ENCODE measurements at places on chromosomes 12 and 14. TPM values are rescaled to one million over a fixed set of nuclear protein-coding genes. Genes with fewer than 3 reads are reported as not detected.

DNA sequence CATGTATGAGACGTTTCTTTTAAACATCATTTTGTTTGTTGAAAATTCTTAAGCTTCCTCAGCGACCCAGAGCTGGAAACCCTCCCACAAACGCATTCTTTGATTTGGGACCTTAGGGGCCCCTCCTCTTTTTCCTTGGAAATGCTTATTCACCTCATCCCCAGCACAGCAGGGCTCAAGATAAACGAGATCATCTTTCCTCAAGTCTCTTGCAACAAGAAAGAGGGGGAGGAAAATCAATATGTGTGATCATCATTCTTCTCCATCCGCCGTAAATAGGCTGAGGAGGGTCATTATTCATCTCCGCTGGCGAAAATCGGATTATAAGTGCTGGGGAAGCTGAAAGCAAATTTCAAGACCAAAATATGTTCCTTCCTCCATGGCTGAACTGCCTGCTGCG is 1415.2 kb downstream of the AACS start:
- no peak for DNase-seq

The PLA2G1B gene
- total RNA-seq = not detected

DNA sequence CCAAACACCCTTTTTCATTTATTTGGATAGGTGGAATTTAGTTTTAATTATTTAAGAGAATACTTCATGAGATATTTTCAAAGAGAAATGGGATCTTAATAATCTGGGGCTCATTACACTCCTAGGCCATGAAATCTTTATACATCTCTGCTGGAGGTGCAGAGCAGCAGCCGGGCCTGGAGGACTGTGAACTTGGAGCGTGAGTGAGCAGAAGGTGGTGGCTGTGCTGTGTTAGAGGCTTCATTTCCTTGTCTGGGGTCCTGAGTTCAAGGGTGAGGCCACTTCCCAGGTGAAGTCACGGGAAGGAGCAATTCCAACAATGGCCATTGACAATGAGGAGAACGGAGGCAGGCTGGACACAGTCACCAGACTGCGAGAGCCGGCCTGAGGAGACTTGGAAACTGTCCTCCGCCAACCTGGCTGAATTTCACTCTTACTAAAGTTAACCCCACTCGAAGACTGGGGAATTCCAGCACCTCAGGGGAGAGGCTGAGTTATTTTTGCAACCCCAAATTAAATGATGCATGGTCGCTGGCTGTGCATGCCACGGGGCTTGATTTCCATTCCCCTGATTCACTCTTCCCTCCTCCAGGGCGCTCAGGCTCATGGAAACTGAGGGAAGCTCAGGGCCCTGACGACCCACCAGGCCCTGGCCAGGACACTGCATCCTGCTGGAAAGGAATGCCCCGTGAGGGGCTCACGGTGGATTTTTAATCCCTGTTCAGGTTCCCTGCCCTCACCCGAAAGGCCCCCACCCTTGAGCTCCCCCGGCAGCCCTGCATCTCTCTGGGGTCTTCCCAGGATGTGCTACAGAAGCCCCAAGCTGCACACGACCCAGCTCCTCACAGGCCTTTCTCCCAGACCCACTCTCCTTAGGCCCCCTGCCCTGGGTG is 22.6 kb upstream of the TRAF3 start:
- DNase-seq = no peak

DNA sequence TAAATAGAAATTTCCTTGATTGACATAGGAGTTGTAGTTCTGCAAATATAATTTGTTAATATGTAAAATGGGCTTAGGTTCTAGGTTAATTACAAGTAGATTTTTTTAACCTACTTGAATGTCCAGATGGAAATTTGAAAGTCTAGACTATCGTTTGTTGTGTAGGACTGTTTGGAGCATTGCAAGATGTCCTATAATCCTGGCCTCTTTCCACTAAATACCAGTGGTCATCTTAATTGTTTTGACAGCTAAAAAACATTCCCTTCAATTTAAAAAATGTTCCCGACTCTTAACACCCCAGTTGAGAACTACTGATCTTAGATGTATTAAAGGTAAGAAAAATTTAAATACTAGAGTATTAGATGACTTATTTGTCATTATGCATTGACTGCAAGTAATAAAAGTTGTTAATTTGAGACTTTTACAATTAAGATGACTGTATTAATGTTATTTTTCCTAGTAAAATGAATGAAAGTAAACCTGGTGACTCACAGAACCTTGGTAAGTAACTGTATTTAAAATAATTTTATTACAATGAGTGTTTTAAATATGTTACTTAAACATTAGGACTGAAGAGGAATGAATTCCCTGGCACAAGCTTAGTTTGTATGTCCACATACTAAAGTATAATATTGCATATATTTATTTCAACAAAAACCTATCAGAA is 21.8 kb downstream of the G2E3 start:
- no peak for DNase-seq

- DNase-seq = no peak
These were observed 72.8 kb downstream of the IRF2BPL start for GRCh38 chr14:76955575-76956315.

DNA sequence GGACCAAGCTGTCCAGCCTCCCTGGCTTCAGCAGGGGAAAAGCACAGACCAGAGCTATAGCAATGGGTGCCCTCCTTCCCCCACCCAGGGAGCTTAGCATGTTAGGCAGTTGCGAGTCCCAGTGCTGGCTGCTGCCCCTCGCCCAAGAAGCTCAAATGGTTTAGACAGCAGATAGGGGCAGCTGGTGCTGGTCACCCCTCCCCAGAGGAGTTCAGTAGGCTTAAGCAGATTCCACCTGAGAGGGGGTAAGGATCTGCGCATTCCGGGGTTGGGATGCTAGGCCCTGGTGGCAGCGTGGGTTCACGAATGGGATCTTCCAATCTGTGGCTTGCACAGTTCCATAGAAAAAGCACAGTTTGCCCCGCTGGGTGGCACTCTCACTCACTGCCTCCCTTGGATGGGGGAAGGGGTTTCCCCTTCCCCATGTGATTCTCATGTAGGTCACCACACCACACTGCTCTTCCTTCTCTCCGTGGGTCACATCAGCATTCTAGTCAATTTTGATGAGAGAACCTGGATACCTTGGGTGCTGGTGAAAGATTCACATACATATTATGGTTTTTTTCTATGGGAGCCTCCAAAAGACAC is 665.6 kb downstream of the C12orf50 start:
- no peak for DNase-seq

The SELPLG gene
- total RNA-seq = 1.5 TPM

- DNase-seq = no peak
These were observed 646.8 kb downstream of the C12orf50 start for GRCh38 chr12:87382436-87382835.

- no peak for DNase-seq
These were observed 18.7 kb upstream of the KICS2 start for GRCh38 chr12:64240781-64241180.

GRCh38 chr12:26434299-26435068 is 239.1 kb downstream of the SSPN start:
- DNase-seq = peak; percentile 73

DNA sequence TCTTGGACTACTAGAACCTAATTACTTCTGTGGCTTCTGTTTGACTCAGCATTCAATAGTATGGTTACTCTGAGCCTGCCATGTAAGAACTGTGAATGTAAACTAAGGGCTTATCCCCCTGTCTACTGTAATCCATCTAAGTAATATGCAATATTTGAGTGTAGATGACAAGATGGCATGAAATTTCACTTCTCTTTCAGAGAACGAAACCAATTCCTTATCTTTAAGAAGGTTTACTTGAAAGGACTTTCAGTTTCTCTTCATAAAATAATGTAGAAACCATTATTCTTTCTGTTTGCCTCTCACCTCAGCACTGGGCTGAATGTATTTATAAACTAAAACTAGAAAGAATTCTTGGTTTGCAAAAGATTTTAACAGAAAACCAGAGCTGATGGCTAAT is 60.4 kb upstream of the ARID2 start:
- DNase-seq = no peak

GRCh38 chr14:90785471-90785870 is 30.8 kb downstream of the TTC7B start:
- DNase-seq = no peak

GRCh38 chr12:117134059-117134458 is 34.8 kb upstream of the TESC start:
- DNase-seq = no peak

DNA sequence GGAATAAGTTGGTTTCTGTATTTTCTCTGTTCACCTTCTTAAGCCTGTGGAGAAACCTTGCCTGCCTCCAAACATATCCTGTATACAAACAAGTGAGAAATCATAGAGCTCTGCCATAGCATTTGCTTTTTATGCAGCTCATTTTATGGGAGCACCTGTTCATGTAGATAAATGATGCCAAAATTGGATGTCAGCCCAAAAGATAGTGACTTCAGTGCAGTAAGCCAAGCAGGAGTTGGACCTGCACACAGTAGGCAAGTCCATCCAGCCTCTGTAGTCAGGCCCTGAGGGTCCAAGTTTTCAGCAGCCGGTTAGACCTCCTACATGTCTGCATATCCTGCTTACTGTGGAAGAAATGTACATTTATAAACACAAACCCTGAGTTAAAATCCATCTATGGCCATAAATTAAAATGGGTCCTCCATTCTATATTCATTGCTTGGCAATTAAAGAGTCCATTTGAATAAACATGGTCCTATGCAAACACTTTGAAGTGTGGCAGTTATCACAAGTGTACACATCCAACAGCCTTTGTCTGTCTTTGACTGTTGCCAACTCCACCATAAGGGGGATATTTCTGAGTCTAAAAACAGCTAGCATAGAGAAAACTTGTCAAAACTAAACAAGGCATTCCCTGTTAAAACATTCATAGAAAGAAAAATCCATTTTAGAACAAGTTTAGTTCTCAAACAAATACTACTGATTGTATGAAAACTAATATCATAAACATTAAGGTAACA is 847.8 kb downstream of the RPS29 start:
- no peak for DNase-seq

The TAS2R43 gene
- total RNA-seq = 1.3 TPM

GRCh38 chr12:75978677-75979076 is 52.9 kb downstream of the PHLDA1 start:
- no peak for DNase-seq

The SLC7A8 gene
- 11.7 TPM for total RNA-seq

DNA sequence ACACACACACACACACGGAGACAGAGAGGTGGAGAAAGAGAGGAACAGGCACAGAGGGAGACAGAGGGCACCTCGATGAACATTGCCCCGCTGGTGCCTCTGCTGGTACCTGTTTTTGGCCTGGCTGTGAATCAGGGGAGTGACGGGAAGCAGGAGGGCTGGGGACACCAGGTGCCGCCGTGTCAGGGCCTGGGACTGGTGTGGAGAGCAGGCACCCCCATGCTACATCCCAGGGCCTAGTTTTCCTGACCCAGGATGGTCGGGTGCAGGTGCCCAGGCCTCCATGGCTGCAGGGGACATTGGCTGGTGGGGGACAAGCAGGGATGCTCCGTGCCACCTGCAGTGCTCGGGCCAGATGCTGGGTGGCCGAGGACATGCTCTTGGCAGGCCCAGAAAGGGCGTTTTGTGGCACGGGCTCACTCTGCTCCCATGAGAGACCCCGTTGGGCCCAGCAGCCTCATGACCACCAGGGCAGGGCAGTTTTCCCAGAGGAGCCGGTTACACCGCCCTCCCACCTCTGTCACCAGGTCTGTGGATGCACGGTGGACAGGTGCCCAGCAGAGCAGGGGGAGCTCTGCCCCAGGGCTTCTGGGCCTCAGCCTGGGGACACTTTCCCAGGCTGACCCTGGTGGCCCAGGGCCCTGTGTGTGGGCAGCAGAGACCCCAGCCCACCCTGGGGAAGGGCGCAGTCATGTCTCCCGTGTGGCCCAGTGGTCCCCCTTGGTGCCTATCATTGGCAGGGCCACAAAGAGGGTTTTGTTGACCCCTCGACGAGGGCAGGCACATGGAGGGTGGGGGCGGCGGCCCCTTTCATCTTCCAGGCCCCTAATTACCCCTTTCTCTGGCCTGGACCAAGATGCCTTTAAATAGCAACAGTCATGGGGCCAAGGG is 207.5 kb upstream of the RTL1 start:
- no peak for DNase-seq

The ENDOU gene
- not detected for total RNA-seq
